IMR-90 (cell line): ENCODE measurements at places on chromosomes 11 and 22. TPM values are rescaled to one million over a fixed set of nuclear protein-coding genes. Genes with fewer than 3 reads are reported as not detected.

The GNB1L gene
- 1.7 and 2.5 TPM in 2 replicates for total RNA-seq

GRCh38 chr11:44149651-44150050, 54.2 kb downstream of the EXT2 start:
- DNase-seq, result peak; percentile 31

DNA sequence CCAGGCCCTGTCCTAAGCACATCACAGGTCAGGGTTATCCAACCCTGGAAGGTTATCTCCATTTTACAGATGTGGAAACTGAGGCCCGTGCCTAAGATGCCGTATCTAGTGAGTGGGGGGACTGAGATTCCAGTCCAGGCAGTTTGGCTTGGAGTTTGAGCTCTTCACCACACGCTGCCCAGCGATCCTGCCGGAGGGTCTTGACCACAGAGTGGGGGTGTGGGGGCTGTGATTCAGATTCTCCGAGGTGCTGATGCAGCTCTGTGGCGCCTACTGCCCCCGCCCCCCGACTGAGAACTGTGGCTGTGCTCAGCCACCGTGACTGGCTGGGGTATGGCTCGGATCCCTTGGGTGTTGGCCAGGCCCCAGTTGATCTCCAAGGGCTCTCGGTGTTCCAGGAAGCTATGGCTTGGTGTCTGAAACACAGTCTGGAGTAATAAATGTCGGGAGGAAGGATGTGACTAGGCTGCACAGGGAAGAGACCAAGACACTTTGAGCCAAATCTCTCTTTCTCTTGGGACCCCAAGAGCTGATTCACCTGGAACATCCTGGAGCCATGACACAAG, 60.6 kb upstream of the RASD2 start:
- peak; percentile 16 for DNase-seq

DNA sequence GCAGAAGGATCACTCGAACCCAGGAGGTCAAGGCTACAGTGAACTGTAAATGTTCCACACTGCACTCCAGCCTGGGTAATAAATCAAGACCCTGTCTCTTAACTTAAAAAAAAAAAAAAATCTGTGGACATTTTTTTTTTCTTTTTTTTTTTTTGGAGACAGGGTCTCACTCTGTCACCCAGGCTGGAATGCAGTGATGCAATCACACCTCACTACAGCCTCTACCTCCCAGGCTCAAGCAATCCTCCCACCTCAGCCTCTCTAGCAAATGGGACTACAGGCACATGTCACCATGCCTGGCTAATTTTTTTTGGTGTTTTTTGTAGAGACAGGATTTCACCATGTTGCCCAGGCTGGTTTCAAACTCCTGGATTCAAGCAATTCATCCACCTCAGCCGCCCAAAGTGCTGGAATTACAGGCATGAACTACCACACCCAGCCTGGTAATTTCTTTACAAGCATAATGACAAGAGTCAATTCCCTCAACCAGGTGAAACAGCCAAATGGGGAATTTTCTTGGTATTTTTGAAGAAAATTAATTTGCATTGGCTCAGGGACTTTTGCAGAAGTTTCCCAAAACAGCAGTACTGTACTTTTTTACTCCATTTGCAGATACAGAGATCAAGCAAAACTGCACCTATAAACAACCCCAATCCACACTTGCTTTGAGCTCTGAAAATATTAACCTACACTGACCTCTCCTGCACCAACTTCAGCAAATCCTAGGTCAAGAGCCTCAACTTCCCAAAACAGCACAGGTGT, 44.0 kb downstream of the MRTFA start:
- DNase-seq, result no peak

- DNase-seq, result no peak
Observed at GRCh38 chr11:793556-793955, 3.7 kb upstream of the CEND1 start.

- no peak for DNase-seq
Observed at GRCh38 chr11:128473636-128474035, 113.7 kb downstream of the ETS1 start.

The C11orf97 gene
- total RNA-seq, result not detected in 2 replicates

DNA sequence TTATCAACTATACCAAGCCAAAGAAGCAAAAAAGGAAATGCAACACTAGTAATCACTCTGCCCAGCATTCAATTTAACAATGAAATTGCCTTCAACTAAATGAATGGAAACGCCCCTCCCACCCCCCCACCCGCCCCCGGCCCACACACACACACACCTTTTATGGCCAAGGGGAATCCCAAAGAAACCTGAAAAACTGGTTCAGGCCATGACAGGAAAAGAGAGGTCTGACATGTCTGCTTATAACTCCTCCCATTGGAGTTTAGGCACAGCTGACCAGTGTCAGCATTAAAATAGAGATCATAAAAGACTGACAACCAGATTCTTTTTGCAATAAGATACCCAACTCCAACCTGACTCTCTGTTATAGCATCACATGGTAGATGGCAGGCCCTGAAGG, 42.6 kb downstream of the ACER3 start:
- no peak for DNase-seq

DNA sequence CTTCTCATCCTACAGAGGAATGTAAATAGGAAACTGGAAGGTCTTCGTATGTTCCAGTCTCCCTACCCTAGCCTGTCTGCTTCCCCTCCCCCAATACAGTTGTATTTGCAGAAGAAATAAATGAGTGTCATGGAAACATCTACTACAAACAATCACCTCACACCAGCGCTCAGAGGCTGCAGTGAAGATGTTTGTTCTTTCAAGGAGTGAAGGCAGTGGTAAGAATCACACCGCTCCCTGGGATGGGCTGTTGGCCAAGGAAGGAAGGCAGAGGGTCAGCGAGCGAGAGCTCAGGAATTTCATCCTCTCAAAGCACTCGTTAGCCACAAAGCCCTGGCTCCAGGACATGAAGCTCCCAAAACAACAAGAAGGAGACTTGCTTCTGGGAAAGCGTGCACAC, 1.1 kb upstream of the IGSF9B start:
- DNase-seq, result no peak

The TPCN2 gene
- 3.1 and 3.4 TPM in 2 replicates for total RNA-seq

DNA sequence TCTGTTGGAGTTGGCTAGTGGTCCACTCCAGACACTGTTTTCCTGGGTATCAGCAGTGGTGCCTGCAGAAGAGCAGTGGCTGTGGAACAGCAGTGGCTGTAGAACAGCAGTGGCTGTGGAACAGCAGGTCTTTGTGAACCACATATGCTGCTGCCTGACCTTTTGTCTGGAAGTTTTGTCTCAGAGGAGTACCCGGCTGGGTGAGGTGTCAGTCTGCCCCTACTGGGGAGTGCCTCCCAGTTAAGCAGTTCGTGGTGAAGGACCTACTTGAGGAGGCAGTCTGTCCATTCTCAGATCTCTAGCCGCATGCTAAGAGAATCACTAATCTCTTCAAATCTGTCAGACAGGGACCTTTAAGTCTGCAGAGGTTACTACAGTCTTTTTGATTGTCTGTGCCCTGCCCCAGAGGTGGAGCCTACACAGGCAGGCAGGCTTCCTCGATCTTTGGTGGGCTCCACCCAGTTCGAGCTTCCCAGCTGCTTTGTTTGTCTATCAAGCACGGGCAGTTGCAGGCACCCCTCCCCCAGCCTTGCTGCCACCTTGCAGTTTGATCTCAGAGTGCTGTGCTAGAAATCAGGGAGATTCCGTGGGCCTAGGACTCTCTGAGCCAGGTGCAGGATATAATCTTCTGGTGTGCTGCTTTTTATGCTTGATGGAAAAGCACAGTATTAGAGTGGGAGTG, 89.1 kb upstream of the TRIM48 start:
- DNase-seq, result no peak

DNA sequence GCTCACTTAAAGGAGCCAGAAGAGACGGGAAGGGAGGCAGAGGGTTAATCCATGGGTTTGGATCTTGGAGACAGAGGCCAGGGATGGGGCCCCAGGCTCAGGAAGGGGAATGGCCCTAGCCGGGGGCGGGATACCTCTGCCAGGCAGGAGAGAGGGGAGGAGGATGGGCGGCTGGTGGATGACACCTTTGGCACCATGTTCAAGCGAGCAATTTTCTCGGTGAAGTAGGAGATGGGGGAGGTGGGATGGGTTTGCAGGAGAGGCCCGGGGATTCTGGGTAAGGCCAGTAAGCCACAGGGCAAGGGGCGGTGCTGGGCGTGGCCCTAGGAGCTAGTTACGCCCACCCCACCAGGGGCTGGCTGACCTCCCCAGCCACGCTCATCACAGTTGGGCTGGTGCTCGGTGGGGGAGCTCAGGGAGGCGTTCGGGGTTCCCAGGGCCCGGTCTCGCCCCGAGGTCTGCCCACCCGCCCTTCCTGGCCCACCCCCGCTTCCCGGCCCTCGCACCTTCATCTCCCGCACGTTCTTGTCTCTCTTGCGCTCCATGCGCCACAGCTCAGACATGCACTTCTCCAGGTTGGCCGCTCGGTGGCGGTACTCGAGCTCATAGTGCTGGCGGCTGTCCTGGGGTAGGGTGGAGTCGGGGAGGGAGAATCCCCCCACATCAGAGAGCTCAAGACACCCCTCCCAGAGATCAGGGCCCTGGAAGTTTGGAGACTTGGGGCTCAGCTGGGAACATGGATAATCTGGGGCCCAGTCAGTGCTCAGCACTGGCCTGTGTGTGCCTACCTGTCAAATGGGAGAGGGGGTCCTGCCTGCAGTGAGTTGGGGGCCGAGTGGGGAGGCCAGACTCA, 12.7 kb downstream of the BAIAP2L2 start:
- peak; percentile 12 for DNase-seq

GRCh38 chr11:10605941-10606381, 37.5 kb upstream of the LYVE1 start:
- DNase-seq, result peak; percentile 87

- DNase-seq, result no peak
Observed at GRCh38 chr11:18704698-18705097, 6.1 kb downstream of the TMEM86A start.

GRCh38 chr11:99781074-99781473, 760.3 kb downstream of the CNTN5 start:
- DNase-seq, result no peak

DNA sequence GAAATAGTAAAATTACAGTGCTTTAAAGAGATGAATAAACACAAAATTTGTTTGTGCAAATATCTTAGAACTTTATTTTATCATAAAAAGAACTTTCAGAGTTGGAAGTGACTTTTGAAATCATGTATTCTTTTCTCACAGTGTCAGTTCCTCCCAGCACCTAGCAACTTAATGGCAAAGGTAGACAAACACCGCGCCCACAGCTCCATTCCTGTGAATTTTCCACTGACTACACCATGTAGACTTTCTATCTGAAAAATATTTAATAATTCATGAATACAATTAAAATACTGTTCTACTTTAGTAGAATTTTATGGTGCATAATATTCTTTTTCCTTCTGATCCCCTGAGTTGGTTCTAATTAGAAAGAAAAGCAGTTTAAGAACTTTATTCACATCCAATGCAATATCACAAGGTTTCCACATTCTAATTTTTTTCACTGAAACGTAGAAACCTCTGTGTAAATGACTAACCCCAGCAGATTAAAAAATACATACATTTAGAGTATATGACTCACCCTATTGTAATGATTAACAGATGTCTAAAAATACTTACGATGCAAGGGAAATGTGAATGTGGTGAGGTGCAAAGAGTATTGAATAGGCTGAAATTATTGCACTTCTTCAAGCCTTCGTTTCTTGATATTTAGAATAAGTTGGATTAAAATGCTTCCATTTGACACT, 218.2 kb upstream of the CCDC179 start:
- DNase-seq, result peak; percentile 80

DNA sequence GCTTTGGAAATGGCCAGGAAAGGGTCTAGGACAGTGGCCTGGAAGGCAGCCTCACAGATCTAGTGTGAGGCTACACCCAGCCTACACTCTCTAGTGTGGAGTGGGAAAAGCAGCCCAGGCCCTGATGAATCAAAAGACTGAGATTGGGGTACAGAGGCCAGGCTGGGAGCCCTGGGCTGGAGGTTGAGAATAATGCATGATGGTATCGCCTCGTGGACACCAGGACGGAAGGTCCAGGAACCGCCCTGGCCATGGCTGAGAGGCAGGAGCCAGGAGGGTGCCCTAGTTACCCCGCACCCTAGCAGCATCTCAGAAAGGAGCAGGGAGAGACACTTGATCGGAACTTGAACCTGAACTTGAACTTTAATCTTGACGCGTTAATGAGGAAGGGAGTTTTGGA, 40.5 kb upstream of the NFAM1 start:
- no peak for DNase-seq

GRCh38 chr11:126124231-126124661, 61.6 kb upstream of the CDON start:
- DNase-seq, result no peak

- DNase-seq, result no peak
Observed at GRCh38 chr11:16936643-16937042, 77.6 kb downstream of the PLEKHA7 start.

GRCh38 chr22:37334461-37334858, 52.2 kb downstream of the CYTH4 start:
- DNase-seq, result no peak

The POTEH gene
- not detected in 2 replicates for total RNA-seq

The MUC6 gene
- not detected in 2 replicates for total RNA-seq

The LDLRAD3 gene
- total RNA-seq, result 2.7 and 3.6 TPM in 2 replicates

The ARHGAP32 gene
- 5.8 and 8.4 TPM in 2 replicates for total RNA-seq

DNA sequence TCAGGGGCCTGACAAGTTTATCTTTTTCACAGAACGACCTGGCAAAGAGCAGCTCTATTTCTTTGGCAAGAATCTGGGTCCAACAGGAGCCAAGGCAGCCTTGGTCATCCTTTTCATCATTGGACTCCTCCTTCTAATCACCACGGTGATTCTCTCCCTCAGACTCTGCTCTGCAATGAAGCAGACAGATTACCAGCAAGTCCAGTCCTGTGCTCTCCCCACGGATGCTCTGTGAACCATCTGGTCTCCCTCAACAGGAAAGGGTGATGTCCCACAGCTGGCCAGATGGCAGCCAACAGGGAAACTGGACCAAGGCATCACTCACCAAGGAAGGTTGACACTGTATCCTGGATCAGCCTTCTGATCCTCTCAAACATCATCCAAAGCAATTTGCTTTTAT, 17.0 kb upstream of the PANX1 start:
- no peak for DNase-seq

DNA sequence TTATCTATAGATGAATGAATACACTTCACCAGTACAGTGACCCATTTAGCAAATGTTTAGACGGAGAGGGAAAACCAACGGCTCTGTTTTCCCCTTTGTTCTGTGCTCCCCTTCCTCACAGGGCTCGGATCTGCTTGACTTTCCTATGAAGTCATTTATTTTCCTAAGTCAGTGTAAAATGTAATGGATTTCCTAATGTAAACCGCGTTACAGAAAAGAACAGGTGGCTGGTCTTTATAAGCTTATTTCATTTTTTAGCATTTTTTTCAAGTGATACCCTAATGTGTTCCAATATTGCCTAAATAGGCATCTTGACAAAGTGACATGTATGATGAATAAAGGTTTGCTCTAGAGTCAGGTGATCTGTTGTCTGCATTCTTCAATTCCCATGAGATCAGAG, 207.5 kb downstream of the PGR start:
- DNase-seq, result no peak
